ENCODE measurements at places on chromosomes 2 and 18. TPM values are rescaled to one million over a fixed set of nuclear protein-coding genes. Genes with fewer than 3 reads are reported as not detected.

Gene PCARE
- 0.32 TPM for total RNA-seq

Gene IL36A
- not detected for total RNA-seq

Gene KLHL14
- not detected for total RNA-seq

Gene RNF144A
- not detected for total RNA-seq

Gene ITGB6
- total RNA-seq, result 152 TPM

Gene PGAP1
- 8.8 TPM for total RNA-seq

Gene THUMPD2
- 12.0 TPM for total RNA-seq

Gene CDH20
- total RNA-seq, result not detected

Gene STON1
- 3.2 TPM for total RNA-seq

Data from myocyte (in vitro differentiated cells).